ENCODE measurements at places on chromosomes 11 and 22.
A peak's percentile ranks its signal among the peaks of the same experiment; 100 is the strongest.

DNA sequence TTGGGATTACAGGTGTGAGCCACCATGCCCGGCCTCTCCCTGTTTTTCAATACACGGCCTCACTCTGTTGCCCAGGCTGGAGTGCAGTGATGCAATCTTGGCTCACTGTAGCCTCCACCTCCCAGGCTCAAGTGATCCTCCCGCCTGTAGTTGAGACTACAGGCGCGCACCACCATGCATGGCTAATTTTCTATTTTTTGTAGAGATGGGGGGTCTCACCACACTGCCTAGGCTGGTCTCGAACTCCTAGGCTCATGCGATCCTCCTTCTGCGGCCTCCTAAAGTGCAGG lies 11.5 kb downstream of the GATD1 start:
- no peak for DNase-seq

- peak; percentile 14 for DNase-seq
These were observed 433.4 kb downstream of the BRD1 start for GRCh38 chr22:49394116-49394785.

DNA sequence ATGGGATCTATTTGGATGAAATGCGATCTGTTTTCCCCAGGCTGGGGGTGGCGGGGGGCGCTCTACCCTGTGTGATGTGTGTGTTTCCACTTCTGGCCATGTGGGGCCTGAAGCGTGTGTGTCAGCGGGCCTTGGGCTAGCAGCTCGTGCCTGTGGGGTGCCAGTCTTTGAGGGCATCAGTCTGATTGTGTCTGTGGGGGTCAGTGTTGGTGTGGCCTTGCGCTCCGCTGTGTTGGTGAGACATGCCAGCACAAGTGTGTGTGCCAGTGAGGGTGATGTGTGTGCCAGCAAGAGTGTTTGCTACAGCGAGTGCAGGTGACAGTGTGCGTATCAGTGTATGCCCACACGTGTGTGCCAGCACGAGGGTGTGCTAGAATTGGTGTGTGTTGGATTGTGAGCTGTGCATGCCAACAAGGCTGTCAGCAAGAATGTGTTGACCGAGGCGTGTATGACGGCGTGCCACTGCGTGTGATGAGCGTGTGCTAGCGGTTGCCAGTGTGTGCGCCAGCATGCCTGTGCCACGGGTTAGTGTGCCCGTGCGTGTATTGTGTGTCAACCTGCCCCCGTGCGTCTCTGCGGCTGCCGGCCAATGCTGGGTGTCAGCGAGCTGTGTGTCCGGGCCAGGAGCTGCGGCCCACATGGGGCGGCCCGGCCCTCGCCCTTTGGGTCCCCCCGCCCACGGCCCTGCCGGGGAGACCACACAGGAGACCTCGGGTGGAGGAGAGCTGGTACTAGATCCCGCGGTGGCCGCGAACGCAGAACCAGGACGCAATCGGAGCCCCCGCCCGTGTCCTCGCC lies 519 bp downstream of the ARRB1 start:
- peak; percentile 45 for DNase-seq

DNA sequence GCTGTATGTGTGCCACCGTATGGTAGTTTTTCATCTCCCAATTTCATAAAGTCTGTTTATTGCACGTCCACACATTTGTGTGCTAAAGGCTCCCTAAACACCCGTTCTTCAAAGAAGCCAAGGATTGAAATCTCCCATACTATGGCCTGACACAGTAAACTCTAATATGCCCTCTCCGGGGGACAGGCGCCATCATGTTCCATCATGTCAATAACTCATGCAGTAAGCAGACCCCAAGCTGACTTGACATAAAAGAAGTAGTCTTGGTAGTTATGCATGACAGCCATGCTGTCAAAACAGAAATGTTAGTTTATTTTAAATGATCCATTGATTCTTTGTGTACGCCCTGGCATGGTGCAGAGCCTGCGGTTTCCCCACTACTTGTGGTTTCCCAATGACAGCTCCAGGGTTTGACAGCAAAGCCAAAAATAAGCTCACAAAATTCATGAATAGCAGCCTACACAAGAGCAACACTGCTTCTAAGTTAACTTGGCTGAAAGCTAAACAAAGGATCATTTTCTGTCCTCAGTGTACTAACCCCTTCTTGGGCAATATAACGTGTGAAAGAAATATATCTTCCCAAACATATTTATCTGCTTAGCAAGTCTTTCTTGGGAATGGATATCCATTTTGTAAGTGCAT lies 56.5 kb upstream of the CABP7 start:
- DNase-seq: peak; percentile 69

- DNase-seq: no peak
These were observed 188.8 kb downstream of the BLID start for GRCh38 chr11:121927097-121927785.

DNA sequence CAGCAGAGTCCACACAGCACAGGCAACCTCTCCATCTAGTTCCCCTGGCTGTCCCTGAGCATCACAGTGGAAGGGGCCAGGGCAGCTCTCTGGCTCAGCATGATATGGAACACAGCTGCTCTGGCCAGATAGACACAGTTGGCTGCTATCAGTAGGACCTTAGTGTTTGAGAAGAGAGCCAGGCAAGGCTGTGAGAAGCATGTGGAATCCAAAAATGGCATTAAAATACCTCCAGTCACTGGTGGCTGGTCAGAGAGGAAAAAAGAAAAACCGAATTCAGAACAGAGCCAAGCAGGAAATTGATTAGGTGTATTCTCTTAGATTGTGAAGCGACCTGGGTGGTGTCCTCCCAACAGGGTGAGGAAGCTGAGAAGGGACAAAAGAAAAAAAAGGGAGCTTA lies 27.9 kb downstream of the SERPINH1 start:
- DNase-seq: no peak

DNA sequence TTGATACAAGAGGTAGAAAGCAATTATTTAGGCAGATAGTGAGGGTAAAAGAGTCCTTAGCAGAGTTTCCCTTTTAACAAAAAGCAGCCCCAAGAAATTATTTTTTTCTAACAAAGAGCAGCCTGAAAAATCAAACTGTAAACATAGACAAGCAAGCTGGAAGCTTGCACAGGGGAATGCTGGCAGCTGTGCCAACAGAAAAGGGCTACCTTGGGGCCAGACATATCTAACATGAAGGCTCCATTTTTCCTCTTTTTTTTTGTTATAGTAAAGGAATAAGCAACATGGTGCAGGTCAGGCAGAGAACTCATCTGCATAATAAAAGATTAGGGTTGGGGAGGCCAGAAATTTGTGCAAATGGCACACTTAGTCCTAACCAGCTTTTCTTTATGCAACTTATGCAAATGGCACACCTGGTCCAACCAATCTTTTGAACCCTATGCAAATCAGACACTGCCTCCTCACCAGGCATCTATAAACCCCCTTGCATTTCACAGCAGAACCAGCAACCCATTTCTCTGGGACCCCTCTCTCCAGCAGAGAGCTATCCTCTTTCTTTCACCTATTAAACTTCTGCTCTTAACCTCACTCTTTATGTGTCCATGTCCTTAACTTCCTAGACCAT lies 41.8 kb downstream of the PDGFD start:
- DNase-seq: no peak

Measured in MV-4-11 (cell line).